ENCODE measurements at places on chromosomes 7 and 10.

- DNase-seq = no peak
These were observed 587 bp upstream of the CELF2 start for GRCh38 chr10:11017000-11017569.

- DNase-seq = no peak
These were observed 11.6 kb downstream of the HBP1 start for GRCh38 chr7:107180378-107180777.

DNA sequence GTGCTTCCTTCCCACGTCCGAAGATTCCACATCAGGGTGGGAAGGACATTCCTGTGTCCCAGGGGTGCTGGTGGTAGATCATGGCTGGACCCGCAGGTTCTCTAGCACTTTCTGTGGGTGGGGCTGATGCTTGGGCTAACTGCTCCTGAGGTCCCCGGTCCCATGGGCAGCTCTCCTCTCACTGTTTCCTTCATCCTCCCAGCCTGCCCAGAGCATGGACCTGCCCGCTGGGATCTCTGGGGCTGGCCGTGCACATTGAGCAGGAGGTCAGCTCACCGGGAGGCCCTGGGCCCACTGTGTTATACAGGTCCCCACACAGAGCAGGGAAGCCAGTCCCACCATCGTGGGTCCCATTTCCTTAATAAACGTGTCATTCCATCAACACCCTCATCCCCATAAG is 502.3 kb downstream of the TCERG1L start:
- DNase-seq = no peak

DNA sequence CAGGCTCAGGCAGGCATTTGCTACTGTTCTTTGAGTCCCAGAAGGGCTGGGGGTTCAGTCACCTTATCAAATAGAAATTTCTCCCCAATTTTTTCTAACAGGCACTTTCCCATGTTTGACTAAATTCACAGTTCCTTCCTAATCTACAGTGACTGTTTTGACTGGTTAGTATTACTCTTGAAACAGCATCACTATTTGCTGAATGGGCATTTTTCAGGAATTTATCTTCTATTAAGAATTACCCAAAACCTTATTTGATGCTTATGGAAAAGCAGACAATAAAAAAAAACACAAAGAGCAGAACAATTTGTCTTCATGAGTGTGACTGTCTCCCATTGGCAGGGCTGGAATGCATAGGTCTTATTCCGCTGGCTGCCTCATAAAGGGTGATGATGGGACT is 269.0 kb downstream of the DOCK4 start:
- DNase-seq = no peak

DNA sequence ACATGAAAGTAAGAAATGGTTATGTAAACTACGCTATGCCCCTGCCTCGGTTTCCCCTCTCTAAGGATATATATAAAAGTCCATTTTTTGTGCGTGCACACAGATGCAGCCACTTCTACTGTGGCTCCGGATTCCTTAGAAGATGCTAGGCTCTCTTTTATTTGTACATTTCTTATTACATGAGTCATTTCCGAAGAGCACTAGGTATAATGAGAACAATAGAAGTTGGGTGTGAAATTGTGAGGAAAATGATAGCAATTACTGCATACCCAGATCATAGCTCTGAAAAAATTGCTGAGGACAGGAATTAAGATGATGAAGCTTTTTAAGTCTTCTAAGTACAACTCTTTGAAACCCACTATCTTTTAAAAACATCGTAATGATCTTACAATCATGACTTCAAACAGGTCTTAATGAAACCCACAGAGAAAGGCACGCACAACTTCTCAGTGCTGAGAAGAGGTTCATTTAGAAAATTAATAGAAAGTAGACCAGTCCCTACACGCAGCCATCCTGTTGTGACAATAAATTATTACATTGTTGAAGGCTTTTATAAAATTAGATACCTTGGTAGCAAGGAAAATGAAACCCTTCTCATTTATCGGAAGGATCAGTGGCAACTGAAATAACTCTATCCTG is 96.2 kb upstream of the FGFR2 start:
- no peak for DNase-seq

- no peak for DNase-seq
These were observed 343.2 kb upstream of the TMEM229A start for GRCh38 chr7:124376111-124376510.

DNA sequence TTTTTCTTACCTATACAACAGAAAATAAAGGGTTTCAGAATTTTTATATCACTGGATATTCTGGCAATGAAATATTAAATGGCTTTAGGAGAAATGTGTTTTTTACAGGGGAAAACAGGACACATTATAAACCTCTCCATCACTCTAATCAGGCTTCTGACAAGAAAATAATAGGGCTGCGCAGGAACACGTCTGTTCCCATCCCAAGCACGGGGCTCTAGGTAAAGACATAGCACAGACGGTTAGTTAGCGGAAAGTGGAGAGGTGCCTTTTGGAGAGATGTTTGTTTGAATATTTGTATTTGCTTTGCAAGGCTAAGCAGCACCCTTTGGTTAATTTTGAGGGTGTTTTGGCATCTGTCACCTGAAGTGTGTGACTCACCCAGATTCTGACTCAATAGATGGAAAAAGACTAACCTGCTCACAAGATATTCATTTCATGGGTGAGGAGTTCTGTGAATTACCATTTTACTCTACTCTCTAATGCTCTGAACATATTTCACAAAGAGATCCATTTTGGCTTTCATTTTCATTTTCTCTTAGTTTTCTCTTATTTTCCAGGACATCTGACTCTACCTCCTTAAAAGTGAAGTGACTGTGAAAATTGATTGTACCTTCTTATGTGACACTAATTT is 174.5 kb upstream of the AKR1E2 start:
- no peak for DNase-seq

- DNase-seq = no peak
These were observed 539.3 kb upstream of the TEX47 start for GRCh38 chr7:89334797-89335196.

DNA sequence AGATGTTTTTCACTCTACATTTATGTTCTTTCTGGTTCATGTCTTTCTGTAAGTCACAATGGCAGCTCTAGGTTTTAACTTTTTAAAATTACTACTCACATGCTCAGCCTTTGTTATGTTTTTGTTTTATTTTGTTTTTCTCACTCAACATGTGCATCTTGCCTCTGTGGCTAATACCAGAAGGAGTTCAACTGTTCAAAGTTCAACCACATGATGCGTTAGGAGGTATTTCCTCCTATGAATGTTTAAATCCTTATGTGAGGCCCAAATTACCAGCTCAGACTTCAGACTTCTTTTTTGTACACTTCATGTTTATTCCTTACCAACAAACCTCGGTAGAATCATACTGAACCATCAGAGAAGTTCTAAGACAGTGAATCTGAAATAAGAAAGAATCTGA is 151.6 kb downstream of the MALRD1 start:
- DNase-seq = no peak

GRCh38 chr10:79070606-79071395 is 2.0 kb downstream of the ZMIZ1 start:
- no peak for DNase-seq

DNA sequence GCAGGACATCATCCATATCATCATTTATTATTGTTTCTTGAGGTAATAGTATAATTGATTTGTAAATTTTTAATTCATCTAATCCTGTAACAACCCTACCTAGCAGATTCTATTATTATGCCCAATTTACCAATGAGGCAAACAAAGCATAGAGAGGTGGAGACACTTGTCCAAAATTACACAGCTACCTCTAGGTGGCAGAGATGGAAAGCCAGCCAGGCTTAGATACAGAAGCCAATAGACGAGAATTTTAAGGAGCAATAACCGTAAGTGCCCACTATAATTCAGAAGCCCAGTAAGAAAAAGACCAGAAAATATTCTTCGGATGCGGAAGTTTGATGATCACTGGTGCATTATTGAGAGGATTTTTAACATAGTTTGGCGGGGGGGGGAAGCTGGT is 54.0 kb downstream of the ANK3 start:
- no peak for DNase-seq

DNA sequence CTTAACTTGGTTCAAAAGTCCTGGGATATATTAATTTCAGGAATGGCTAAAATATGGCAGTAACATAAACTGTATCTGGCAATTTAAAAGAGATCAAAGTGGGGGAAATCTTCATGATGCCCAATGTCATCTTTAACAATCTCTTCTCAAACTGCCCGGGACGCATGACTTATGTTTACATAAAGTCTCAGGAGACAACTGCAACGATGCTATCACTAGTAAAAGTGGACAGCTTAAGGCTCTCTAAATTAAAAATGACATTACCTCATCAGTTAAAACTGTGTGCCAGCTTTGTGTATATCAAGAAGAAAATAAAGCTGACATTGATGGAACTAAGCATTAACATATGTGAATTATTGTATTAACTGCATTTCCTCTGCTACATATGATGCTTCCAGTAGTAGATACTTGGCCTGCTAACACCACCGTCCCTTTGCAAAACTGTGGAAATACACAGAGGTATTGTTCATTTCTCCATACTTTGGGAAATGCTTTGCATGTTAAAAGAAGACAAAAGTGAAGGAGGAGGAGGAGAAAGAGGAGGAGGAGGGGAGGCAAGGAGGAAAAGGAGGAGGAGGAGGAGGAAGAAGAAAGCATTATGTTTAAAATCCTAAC is 62.4 kb downstream of the NRP1 start:
- no peak for DNase-seq

- DNase-seq = no peak
These were observed 219.1 kb downstream of the GFRA1 start for GRCh38 chr10:116053910-116054309.

GRCh38 chr10:129792141-129792540 is 171.9 kb downstream of the EBF3 start:
- no peak for DNase-seq

DNA sequence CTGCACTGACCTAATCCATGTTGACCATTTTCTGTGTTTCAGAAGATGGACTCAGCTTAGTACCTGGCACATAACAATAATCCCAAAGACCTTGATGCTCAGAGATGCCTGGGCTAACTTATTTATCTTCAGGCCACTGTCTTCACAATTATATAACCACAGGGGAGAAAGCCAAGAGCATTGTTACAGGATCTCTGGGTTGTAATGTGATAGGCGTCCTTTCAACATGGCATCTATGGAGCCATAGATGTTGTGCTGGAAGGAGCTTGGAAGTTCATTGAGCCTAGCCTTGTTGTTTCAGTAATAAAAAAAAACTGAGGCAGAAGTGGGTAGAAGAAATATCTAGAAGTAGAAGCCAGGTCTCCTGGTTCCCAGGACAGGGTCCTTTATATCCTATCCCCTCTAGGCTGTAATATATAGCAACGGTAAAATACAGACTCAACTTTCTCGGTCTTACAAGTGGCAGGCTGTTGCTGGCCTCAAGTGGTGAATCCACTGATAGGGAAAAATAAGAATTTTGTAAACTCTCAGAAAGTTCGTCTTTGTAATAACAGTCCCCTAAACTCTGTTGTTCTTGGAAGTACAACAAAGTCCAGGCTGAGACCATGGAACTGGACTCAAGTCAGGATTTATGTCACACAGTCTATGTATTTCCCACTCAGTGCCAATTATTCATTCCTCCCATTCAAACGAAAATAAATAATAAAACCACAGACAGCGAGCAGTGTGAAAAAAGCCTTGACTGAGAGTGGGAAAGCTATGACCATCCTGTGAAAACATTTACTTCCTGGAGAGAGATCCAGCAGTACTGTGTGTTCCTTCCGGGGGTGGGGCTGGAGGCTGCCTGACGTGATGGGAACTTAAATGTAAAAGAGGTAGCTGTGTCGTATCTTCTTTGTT is 277.6 kb downstream of the REEP3 start:
- DNase-seq = no peak

DNA sequence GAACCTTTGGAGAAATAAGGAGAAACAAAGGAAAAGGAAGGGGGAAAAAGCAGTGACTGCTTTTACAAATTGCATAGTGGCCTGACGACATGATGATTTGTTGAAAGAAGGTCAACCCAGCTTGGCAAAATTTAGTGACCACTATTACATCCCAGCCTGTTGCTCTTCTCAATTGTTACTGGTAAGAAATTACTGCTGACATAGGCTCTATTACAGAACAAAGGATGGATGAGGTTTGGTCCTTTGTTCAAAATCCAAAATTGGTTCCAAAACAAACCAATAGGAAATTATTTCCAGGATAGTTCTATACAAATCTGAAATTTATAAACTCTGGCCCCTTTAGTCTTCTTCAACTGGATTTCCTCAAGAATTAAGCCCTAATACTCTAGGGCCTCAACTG is 39.6 kb downstream of the USP54 start:
- DNase-seq = no peak
